ENCODE measurements at places on chromosomes 16 and 17.

DNA sequence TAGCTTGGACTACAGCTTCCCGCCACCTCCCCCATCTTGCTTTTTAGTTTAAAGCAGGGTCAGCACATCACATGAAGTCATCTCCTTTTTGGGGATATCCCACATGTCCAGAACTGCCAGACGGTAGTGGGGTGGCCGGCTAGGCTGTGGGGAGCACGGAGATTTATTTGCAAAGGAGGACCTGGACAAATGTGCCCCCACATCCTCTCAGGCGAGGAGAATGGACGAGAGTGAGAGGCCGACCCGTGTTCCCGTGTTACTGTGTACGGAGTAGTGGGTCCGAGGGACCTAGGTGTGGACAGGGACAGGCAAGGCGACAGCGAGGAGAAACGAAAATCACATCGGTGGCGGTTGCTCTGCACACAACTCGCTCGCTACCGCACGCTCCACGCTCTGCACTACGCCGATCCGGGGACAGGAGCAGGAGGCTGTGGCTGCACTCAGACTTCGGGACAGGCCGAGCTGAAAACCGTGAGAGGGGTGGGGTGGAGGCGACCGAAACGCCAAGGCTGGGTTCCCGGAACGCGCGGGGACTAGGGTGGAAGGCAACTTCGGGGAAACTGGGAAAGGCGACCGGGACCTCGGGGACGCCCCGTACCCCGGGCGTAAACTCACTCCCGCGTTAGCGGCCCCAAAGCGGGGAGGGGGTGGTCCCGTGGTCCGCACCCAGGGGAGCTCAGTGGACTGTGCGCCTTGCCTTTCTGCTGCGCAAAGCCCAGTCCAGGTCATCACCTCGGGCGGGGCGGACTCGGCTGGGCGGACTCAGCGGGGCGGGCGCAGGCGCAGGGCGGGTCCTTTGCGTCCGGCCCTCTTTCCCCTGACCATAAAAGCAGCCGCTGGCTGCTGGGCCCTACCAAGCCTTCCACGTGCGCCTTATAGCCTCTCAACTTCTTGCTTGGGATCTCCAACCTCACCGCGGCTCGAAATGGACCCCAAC lies at the start of gene MT1A:
Gene MT1A, plus strand, starts transcription at position 853 of the 937 bp plus-strand sequence. Its CDS starts 73 bp downstream, at position 926.
- no peak for DNase-seq

GRCh38 chr17:78013683-78014467 lies 55.4 kb downstream of the TNRC6C start:
- peak; percentile 62 for DNase-seq

DNA sequence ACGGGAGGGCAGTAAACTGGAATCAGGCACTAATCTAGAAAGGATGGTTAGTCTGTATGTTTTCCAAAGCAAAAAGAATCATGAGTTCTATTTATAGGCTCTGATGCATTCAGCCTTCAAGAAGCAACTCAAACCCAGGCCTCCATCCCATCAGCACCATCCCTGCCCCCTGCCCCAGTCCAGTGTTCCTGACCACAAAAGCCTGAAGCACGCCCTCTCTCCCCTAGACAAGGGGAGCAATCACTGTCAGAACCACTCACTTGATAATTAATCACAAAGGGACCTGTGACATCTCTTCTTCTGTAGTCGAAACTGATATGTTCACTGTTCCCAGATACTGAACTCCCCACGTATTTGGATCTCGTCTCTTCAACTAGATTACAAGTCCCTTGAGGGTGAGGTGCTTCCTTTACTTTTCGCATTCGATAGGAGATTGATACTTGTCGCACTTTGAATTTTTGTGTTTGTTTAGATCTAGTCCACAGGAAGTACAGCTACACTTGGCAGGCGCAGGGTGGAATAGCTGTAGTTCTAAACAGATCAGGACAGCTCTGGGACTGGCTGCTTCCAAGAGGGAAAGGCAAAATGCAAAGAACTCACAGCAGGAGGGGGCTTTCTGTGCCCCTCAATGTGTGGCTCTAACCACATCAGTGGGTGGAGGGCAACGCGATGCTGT lies 36.4 kb upstream of the CCDC182 start:
- DNase-seq, result no peak

GRCh38 chr17:10295728-10296343 lies 77.0 kb downstream of the MYH13 start:
- DNase-seq, result peak; percentile 44

GRCh38 chr17:45430738-45431530 lies 1.7 kb downstream of the ARHGAP27 start:
- DNase-seq, result no peak
